ENCODE measurements at places on chromosomes 6 and 20.

DNA sequence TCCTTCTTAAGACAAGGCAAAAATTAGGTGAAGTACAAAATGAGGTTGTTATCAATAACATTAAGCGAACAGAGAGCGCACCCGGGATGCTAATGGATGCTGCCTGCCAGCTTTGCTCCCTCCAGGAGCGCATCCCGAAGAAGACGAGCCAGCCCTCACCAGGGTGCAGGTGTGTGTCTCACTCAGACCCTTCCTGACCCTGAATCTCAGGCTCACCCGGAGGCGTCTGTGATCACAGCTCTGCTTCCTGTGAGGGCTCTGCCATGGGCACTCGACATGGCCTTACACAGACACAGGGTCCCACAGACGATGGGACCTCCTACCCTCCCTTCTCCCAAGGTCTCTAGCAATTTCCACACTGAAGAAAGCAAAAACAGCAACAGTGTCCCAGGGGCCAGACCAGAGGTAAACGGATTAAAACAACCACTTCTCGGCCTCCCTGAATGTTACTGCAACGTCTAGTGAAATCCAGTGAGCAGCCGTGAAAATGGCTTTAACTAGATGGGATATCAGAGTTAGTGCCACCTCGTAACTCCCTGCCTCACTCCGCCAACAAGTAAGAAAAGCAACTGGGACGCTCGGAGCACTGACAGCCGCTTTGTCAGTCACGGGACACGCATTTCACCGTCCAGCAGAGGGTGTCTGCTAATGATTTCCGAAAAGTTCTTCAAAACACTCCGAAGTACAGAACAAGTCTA lies 11.7 kb downstream of the ZBTB46 start:
- peak; percentile 23 for DNase-seq

DNA sequence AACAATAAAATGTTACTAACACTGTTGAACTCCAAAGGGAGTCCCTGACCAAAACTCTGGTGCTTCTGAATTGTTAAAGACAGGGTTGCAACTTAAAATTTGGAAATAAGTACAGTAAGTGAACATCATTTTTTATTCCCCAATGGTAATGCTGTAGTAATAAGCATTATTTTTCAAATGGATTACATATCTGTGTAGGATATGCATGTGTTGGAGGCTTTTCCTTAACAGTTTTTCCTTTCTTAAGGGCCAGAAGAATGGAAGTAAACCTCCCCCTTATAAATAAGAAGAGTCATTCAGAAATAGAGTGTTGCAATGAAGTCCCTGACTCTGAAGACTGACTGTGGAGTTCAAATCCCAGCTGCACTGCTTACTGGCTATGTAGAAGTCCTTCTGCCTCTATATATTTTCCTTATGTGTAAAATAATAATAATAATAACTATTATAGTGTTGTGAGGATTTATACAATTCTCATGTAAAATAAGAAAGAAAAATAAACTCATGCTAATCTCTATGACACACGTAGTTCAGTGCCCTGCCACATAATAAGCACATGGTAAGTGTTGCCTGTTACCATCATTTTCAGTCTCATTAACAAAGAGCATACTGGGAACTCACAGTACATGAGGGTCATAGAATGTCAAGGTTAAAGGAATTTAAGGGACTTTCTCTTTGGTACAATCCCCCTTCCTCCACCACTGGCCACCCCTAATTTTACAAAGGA lies 129.8 kb upstream of the SMLR1 start:
- DNase-seq, result no peak

- no peak for DNase-seq
Measured at GRCh38 chr6:39213195-39213920, 15.9 kb downstream of the KCNK5 start.

- DNase-seq, result no peak
Measured at GRCh38 chr20:36322131-36322530, 16.0 kb downstream of the DLGAP4 start.

DNA sequence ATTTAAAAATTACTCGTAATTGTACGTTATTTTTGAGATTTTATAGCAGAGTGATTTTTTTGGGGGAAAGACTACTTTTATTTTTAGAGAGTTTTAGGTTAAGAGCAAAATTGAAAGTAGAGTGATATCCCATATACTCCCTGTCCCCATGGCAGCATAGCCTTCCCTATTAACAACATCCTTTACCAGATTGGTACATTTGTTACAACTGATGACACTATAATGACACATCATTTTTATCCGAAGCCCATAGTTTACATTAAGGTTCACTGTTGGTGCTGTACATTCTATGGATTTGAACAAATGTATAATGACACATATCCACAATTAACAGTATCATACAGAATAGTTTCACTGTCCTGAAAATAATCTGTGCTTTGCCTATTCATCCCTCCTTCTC lies 1126.4 kb upstream of the CITED2 start:
- DNase-seq, result no peak

DNA sequence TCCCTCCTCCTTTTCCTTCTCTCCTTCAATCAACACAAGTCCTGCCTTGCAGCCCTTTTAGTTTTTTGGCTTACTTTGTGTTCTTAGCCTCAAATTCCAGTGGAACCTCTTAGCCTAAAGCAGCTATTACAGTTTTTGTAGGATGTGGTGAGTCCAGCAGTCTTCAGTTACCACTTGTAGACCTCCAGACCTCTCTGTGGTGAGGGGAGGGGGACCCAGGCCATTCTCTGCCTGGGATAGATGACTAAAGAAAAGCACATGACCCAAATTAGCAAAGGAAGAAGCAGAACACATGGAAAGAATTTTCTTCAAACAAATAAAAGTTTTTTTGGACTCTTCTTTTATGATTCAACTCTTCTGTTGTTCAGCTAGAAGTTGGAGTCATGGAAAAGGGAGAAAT lies 246.5 kb downstream of the HAO1 start:
- DNase-seq, result no peak

DNA sequence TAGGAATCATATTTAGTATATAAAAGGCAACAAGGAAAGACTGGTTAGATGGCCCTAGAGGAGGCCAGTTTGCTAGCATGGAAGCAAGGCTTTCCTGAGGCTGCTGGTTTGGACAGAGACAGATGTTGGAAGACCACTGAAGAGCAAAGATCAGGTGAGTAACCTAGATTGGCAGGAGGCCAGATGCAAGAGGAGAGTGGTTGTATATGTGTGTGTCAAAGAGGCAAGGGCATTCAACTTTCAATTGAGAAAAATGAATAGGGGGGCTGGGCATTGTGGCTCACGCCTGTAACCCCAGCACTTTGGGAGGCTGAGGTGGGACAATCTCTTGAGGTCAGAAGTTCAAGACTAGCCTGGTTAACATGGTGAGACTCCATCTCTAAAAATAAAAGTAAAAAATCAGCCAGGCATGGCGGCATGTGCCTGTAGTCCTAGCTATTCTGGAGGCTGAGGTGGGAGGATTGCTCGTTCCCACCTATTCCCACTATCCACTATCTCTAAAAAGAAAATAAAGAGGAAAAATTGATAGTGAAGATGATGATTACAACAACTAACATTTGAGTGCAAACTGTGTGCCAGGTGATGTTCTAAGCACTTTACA lies 79.8 kb downstream of the PRDM1 start:
- DNase-seq, result no peak

- peak; percentile 78 for DNase-seq
Measured at GRCh38 chr6:118893064-118893806, 717 bp upstream of the ASF1A start.

- no peak for DNase-seq
Measured at GRCh38 chr20:2687514-2687913, 5.1 kb upstream of the EBF4 start.

DNA sequence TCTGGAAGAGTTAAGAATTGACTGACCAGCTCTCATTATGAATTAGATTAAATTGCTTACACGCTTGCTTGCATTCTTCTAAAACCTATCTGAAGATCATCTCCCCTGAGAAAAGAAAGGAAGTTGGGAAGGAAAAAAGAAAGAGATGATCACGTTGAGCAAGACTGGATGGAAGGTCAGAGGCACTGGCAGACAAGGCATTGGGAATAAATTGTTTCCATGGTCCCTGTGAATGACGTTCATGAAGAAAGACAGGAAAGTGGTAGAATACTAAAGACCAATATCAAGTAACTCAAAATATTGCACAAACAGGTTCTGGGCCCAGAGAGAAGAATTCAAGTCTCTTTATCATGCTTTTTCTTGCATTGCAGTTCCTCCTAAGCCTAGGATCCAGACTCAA lies 1045.4 kb upstream of the MAP3K7 start:
- DNase-seq, result no peak

GRCh38 chr20:33993576-33994221 lies at the start of gene RALY:
TSS of gene RALY (plus strand) at chr20:33993911. CDS start at chr20:34072075, 78,164 bp downstream.
- DNase-seq, result peak; percentile 95

GRCh38 chr6:32079566-32080290 lies 29.4 kb downstream of the TNXB start:
- no peak for DNase-seq

DNA sequence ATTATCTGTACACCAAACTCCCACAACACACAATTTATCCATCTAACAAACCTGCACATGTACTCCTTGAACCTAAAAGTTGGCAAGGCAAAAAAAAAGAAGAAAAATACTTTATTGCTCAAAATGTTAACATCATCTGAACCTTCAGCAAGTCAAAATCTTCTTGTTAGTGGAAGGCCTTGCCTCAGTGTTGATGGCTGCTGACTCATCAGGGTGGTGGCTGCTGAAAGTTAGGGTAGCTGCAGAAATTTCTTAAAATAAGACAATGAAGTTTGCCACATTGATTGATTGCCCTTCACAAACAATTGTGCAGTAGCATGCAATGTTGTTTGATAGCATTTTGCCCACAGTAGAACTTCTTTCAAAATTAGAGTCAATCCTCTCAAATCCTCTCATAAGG lies 2.7 kb upstream of the WFDC11 start:
- DNase-seq, result no peak

DNA sequence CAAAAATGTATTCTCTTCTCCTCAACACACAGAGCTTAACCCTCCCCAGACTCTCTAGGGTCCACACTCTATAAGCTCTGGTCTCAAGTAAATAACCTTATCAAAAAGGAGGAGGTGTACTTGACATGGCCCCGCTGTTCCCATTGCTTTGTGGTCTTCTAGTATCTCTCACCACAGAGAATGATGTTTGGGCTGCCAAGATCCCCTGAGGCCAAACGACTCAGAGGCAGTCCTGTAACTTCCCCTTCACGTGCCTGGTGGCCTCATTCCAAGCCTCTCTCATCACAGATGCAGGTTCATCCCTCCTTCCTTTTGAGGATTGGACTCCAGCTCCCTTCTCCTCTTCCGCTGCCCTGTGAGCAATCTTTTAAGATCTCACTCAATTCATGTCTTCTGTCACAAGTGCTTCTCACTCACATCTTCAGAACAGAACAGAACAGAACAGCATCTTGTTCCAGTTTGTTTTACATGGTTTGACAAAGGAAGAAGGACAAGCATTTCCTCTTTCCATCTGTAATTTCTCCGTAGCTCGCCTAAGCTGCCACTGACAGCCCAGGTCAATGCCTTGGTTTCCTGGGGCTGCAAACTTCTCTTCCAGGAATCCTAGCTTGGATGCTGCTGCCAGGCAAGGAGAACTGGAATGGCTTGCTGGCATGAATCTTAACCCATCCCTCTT lies 541.5 kb downstream of the CD83 start:
- no peak for DNase-seq

DNA sequence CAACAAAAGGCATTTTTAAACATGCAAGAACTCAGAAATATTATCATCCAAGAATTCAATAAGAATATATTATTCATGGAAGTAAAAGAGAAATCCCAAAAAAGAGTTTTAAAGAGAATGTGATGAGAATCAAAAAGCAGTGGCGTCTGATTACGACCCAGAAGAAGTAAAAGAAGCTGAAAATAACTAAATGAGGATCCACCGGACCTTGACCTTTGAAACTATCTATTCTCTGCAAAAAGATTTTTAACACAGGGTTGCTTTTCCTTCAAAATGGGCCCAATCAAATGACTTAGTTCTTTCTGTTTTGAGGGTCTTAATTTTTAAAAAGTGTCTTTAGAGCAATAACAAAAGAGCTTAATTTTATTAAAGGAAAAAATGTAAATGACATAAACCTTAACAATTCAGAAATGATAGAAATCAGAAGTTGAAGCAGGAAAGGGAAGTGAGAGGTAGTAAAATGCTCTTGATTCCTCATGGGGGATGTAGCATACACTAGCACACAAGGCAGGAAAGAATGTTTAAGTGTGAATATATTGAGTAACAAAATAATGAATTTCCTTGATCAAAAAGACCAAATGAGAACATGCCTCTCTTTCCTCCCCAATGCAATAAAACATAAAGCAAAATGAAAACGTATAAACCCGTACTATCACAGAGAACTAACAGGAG lies 223.1 kb upstream of the PRDM1 start:
- DNase-seq, result no peak

- DNase-seq, result peak; percentile 62
Measured at GRCh38 chr6:27251112-27251605, 3.7 kb downstream of the PRSS16 start.

GRCh38 chr20:19748681-19749080 lies 9.4 kb upstream of the RIN2 start:
- DNase-seq, result no peak

- DNase-seq, result no peak
Measured at GRCh38 chr6:28400122-28400451, 540 bp upstream of the ZSCAN12 start.

- DNase-seq, result no peak
Measured at GRCh38 chr6:88459189-88459588, 293.0 kb upstream of the CNR1 start.

DNA sequence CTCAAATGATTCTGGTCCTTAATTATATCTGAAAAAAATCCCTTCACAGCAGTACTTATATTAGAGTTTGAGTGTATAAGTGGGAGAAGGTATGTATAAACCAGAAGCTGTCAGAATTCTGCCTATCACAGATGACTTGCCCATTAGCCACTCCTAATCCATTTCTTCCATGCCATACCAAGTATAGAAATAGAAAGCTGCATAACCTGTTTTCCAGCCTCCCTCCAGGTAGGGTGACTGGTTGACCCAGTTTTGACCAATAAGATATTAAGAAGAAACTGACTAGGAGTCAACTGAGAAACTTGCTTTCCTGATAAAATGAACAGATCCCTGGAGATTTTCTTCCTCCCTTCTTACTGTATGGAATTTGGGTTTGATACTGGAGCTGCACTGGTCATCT lies 112.2 kb upstream of the GRIK2 start:
- no peak for DNase-seq

GRCh38 chr20:48192109-48192508 lies 406.8 kb upstream of the SULF2 start:
- no peak for DNase-seq

DNA sequence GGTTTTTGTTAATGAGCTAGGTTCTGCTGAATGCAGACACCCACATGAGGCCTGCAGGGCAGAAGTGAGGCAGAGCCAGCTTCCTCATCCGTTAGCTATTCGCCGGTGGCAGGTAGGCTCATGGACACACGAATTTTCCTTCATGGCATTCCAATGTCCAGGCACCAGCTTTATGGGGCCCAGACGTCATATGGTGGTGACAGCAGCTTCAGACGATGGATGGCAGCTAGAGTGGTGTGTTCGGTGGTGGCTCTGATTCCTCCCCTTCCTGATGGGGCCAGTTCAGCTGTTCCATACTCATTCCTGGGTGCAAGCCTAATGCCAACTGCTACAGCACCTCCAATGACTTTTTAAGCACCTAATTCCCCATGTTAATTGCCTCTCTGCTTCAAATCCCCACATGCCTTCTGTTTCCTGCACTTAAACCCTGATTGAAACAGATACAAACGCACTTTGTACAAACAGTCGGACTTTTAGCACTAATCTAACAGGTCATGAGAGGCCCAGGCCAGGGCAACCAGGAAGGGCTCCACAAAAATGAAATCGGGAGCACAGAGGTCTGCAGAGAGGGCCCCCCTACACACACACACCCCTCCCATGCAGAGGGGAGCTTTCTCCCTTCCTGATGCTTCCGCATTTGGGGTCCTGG lies 35.7 kb upstream of the MLN start:
- no peak for DNase-seq
